HT1080 (cell line): ENCODE measurements at places on chromosomes 6 and 20.

DNA sequence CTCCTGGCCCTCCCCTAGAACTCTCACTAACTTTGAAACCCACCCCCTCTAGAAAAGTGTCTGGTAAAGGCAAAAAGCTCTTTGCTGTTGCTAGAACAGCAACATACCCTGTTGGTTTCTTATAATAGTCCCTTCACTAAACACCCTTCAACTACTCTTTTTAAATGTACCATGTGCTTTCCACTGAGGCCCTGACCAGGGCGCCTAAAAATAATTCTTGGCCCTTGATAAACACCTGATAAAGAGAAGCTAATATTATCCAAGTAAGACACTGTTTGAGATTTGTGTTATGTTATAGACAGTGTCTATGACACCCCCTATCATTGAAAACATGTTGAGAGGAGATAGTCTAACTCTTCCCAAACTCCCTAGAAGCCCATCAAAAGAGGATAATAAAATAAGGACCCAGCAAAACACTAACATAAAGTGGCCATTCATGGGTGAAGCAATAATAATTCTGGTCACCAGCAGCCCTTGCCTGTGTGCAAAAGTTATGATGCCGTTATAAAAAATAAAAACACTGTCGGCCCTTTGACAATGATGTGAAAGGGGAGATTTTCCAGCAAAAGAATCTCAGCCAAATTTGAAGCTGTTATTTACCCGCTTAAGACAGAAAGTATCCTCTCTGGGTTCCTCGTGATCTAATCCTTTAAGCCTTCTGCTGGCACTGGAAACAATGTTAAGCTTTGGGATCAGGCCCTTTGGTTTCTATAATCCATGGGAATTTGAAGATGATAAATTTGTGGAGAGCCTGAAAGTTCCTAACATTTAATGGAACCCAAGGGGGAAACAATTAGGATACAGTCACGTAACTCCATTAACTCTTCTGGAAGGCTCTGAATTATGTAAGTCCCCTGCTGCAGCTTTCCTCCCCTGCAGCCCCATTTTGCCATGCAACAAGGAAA lies 122.6 kb upstream of the PLCB4 start:
- DNase-seq = no peak

DNA sequence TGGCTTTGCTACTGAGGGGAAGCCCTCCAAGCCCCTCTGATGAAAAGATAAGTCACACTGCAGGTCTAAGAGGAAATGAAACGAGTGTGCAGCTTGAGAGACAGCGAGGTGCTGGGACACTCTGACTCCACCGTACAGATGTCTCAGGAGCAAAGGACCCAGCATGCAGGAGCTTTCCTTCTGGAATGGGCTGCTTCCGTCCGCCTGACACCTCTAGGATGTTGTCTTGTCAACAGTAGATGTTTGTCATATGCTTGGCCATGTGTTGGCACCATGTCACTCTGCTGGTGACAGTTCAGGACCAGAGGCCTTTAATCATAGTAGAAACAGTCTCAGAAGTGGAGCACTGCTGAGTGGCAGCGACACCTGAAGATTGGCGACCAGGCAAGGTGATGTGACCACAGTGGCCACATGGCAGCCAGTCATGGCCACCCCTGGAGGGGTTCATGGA lies 46.7 kb downstream of the SLC24A3 start:
- DNase-seq = no peak

DNA sequence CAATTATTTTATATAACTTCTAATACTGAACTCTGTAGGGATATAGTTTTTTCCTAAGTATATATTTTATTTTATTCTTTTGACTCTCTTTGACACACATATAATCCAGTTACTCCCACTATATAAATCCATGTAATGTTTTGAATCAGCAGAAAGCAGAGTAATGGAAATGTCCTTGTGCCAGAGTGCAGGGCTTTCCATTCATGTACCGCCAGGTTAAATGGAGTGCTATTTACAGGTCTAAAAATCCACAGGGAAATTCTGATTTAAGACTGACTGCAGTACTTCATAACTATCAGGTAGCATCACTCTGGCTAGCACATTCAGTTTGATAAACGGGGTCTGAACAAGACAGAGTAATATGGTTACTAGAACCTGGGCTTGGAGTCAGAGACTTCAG lies 626.8 kb downstream of the COL12A1 start:
- DNase-seq = no peak

DNA sequence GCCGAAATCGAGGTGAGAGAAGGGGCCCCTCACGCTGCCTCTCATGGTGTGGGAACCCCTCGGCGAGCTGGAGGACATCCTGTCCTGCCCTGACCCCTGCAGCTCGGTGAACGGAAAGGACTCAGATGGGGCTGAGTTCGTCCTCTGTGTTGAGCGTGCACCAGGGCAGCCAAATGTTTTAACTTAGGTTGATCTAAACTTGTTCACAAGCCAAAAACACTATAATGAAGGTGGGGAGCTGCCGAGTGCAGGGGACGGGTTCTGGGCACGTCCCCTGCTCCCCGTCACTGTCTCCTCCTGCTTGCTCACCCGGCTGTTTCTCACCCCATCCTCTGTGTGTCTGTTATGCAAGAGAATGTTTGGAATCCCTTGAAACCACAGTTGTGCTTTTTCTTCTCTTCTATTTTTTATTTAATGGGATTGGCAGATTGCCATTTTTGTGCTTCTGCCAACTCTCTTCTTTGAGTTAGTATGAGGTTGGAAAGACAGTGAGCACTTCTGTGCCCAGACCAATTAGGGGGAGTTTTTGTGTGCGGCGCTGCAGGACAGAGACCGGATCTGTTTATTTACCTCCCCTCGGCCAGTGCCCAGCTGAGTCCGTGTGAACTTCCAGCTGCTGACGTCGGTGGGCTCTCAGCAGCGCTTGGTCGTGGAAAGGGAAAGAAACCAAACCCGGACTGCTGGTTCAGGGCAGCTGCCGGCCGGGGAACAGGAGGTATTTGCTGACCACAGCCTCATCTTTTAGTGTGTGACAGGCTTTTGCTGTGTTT lies 158.1 kb downstream of the DTNBP1 start:
- peak; percentile 97 for DNase-seq

DNA sequence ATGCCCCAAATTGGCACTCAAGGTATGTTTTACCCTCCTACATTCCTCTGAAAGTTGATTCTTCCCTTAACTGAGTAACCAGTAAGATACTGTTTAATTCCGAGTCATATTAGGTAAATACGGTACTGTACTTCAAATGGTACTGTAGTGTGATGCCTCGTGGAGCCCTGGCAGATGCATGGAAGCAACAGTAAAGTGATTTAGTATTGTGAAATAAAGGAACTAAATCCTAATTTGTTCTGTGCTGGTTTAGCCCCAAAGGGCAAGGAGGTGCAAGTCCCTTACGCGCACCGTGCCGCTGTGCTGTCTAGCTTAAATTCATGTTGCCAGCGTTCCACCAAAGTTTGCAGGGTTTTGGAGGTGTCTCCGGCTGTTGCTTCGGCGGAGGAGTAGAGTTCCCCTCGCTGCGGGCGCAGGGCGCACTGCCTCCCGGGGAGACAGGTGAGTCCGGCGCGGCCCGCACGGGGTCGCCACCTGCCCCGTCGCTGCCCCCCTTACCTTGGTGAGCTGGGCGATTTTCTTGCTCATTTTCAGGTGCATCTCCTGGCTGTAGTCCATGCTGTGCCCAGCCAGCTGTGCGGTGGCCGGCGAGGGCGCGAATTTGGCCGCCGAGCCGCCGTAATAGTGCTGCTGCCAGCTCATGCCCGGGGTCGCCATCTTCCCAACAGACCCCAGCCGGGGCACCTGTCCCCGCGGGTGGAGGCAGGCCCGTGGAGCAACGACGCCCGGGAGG lies 655 bp downstream of the FAM184A start:
- DNase-seq = no peak

GRCh38 chr20:23550227-23550626 lies 18.1 kb downstream of the CST9L start:
- DNase-seq = no peak

DNA sequence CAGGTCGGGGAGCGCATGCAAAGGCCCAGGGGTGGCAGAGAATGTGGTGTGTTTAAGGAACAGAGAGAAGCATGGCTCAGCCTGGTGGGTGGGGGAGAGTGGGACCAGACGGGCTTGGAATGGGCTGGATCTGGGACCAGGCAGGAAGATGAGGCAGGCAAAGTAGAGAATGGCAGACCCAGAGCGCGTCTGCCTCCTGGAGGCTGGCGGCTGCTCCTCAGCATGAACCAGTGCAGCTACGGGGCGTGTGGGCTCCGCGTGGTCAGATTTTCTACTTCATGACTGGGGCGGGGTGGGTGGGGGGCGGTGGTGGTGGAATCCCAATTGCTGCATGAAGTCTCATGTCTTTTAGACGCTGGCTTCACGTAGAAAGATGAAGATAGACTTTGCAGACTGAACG lies 135.6 kb downstream of the TFAP2C start:
- no peak for DNase-seq

DNA sequence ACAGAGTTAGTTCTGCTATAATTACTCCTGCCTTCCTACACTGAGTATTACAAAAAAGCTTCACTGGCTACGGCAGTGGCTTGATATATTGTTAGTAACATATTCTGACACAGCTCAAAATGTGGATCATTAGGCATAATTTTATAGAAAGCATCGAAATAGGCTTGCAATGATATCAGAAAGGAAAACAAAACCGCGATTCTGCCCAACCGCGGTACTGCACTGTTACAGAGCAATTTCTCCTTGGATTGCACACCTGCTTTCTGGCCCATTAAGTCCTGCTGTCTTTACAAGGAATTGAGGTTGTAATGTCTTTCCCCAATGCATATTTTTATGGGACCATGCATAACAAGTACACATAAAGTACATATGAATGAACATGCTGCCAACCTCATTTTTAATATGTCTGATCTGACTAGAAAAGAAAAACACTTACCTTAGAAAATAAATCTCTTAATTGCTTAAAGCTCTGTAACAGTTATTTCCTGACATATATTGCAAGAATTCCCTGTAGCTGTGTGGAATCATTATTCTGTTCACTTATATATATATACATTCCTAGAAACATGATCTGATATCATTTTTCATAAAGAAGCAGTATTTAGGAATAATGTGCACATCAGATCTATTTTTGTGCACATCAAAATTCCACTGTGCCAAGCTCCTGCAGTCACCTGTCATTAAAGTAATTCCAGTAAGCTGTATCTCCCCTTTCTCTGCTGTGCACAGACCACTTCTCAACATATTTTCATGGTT lies 763.9 kb downstream of the HACE1 start:
- peak; percentile 9 for DNase-seq

DNA sequence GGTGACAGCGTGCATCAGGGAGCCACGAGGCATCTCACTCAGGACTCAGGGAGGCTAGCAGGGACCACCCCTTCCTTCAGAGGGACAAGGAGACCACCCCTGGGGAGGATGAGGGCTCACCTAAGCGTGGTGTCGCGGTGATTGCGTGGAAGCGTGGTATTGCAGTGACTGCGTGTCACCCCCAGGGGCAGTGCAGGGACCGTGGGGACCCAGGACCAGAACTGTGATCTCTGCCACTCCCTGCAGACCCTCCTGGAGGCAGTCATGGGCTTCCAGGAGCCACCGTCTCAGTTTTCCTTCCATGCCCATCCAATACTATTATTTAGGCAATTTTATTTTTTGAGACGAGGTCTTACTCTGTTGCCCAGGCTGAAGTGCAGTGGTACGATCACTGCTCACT lies 147.1 kb downstream of the TAF4 start:
- DNase-seq = no peak

- DNase-seq = peak; percentile 14
These were observed 57.4 kb upstream of the EDN3 start for GRCh38 chr20:59242714-59243626.

DNA sequence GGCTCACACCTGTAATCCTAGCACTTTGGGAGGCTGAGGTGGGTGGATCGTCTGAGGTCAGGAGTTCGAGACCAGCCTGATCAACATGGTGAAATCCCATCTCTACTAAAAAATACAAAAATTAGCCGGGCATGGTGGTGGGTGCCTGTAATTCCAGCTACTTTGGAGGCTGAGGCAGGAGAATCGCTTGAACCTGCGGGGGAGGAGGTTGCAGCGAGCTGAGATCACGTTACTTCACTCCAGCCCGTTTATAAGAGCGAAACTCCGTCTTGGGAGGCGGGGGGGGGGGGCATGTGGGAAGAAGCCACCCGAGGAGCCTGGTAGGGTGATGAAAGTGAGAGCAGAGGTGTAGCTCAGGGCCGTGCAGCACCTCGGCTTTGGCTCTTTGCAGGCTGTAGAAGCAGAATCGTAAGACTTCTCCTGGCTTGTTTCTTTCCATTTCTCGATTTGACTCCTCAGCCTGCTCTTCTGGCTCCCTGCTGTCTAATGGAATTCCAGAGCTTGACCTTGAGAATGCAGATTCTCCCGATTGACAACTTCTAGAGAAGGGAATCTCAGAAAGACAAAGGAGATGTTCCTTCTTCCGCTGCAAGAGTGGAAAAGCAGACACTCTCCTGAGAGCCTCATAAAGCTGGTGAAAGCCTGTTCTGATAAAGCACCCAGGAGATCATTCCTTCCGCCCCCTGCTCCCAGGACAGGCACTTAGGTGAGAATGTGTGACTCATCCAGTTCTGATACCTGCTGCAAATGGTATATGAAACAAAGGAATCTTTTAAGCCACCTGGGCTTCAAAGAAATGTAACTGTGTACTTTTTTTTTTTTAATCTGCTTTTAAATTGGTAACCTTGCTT lies 26.0 kb upstream of the PPP1R16B start:
- DNase-seq = no peak

- no peak for DNase-seq
These were observed 3.3 kb upstream of the ULBP1 start for GRCh38 chr6:149960488-149960887.

GRCh38 chr6:35643162-35643535 lies 45.6 kb downstream of the FKBP5 start:
- no peak for DNase-seq

DNA sequence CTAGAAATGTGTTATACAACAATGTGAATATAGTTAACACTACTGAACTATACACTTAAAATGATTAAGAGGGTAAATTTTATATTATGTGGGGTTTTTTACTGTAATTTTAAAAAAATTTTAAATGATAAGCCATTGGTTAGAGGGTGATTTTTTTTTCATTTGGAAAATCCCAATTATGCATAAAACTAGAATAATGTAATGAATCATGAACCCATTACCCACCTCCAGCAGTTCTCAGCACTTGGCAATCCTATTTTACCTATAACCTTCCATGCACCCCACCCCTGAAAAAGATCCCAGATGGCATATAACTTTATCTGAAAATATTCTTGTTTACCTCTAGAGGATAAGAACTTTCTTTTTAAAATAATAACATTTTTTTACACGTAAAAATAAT lies 13.7 kb downstream of the KIF3B start:
- no peak for DNase-seq

DNA sequence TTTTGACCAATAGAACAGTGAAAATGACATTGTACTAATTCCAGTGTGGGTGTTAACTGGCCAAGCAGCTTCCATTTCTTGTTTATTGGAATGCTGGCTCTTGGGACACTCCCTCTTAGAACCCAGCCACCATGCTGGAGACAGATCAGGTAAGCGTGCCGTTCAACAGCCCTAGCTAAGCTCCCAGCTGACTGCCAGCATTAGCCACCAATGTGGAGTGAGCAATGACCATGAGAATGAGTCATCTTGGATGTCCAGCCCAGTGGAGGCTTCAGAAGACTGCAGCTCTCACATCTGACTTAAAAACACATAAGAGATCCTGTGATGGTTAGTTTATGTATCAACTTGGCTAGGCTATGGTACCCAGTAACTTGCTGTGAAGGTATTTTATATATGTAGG lies 3.0 kb upstream of the LINC00237 start:
- DNase-seq = peak; percentile 40
